ENCODE measurements at places on chromosomes 7 and 10.

GRCh38 chr10:14617852-14618251 is 156.8 kb downstream of the FAM107B start:
- peaks cover 20% of the 10 kb centered on the region for H3K4me1 ChIP-seq
- no peak for DNase-seq
- H3K4me3 ChIP-seq, result no peak overlapping the region
- H3K36me3 ChIP-seq, result no peaks in the 10 kb centered on the region

- H3K27me3 ChIP-seq, result no peaks in the 10 kb centered on the region
- DNase-seq, result no peak
- H3K27ac ChIP-seq, result no peak overlapping the region
- H3K36me3 ChIP-seq, result no peaks in the 10 kb centered on the region
Measured at GRCh38 chr7:96300986-96301385, 20.9 kb downstream of the SLC25A13 start.

- no peak overlapping the region for H3K4me3 ChIP-seq
- H3K27me3 ChIP-seq, result no peaks in the 10 kb centered on the region
- peaks cover 24% of the 10 kb centered on the region for H3K4me1 ChIP-seq
- H3K36me3 ChIP-seq, result peaks cover 2% of the 10 kb centered on the region
Measured at GRCh38 chr10:12067336-12067735, 1.4 kb upstream of the DHTKD1 start.

DNA sequence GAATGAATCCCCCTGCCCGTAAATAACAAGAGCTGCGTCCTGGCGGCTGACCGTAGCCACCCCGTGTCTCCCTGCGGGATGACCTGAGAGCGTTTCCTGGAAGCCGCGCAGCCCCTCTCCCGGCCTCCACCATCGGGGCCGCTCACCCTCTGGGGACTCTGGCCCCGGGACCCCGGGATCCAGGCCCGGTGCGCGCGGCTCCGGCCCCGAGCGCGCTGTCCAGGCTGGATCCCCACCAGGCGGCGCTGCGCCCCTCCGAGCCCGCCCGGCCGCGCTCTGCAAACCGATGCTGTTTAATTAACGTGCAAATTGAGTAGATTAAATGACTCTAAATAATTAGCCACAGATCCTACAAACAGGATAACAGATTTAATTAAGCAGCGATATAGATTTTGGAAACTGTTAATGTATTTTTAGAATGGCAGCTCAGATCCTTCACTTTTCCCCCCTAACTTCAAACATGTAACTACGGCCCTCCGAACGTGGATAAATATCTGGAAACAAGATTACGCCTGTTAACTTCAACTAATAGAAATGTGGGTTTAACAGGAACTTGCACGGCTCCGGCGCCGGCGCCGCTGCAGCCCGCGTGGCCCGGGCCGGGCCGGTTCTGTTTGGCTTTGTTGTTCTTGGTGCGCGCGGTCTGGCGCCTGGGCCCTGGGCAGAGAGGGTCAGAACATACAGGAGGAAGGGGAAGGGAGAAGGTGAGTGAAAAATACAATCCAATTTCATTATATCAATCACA is 7.1 kb upstream of the UNCX start:
- H3K27me3 ChIP-seq, result peaks cover 67% of the 10 kb centered on the region
- no peaks in the 10 kb centered on the region for H3K4me1 ChIP-seq
- peak overlapping the region; percentile 38 for H3K27ac ChIP-seq
- peak; percentile 16 for DNase-seq
- no peaks in the 10 kb centered on the region for H3K36me3 ChIP-seq

DNA sequence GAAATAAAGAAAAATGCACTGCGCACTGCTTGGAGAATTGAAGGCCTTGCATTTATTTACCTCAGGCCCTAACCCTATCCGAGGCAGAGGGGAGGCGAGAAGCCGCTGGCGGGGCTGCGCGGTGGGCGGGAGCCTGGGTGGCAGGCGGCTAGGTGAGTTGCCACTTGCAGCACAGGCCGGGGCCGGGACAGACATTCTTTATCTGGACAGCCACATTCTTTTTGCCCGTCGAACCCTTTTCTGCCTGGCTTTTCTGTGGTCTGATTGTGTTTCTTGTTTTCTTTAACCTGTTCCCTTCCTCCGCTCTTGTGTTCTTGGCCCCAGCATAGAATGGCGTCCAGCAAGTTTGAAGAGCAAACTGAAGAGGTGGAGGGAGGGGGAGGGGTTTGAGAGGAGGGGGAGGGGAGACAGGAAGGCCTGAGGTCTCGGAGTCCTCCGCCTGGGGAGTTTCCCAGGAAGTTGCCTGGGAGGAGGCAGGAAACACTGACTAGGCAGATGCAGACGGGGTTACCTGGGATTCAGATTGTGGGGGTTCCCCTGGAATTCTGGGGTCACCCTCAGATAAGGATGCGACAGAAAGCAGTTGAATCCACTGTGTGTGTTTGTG is 5.1 kb downstream of the SHH start:
- H3K36me3 ChIP-seq, result peaks cover 1% of the 10 kb centered on the region
- H3K4me1 ChIP-seq, result peaks cover 29% of the 10 kb centered on the region
- no peak for DNase-seq
- no peak overlapping the region for H3K27ac ChIP-seq
- H3K4me3 ChIP-seq, result no peak overlapping the region

GRCh38 chr7:27418541-27418940 is 175.9 kb downstream of the EVX1 start:
- H3K36me3 ChIP-seq, result no peaks in the 10 kb centered on the region
- no peak overlapping the region for H3K4me3 ChIP-seq
- DNase-seq, result no peak
- no peak overlapping the region for H3K27ac ChIP-seq
- no peaks in the 10 kb centered on the region for H3K27me3 ChIP-seq

DNA sequence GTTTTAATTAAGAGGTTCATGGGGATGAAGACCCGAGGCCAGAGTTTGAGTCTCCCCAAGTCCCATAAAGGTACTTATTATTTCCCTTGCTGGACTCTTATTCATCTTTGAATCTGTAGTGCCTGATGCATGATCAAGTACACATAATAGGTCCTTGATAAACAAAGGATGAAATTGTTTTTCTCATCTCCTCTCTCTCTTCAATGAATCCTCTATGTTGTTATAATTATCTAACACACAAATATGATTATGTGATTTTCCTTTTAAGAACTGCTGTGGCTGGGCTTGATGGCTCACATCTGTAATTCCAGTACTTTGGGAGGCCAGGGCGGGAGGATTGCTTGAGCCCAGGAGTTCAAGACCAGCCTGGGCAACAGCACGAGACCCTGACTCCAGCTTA is 117.7 kb downstream of the BAMBI start:
- peaks cover 2% of the 10 kb centered on the region for H3K27me3 ChIP-seq
- no peaks in the 10 kb centered on the region for H3K36me3 ChIP-seq
- no peak overlapping the region for H3K4me3 ChIP-seq
- H3K27ac ChIP-seq, result no peak overlapping the region
- no peak for DNase-seq
- H3K4me1 ChIP-seq, result no peaks in the 10 kb centered on the region

- H3K4me3 ChIP-seq, result no peak overlapping the region
- H3K27ac ChIP-seq, result no peak overlapping the region
- H3K27me3 ChIP-seq, result no peaks in the 10 kb centered on the region
- H3K36me3 ChIP-seq, result peaks cover 11% of the 10 kb centered on the region
- H3K4me1 ChIP-seq, result peaks cover 17% of the 10 kb centered on the region
- no peak for DNase-seq
Measured at GRCh38 chr7:127897704-127898454, 133.4 kb downstream of the LRRC4 start.

- no peaks in the 10 kb centered on the region for H3K27me3 ChIP-seq
- H3K4me3 ChIP-seq, result no peak overlapping the region
- DNase-seq, result no peak
- no peak overlapping the region for H3K27ac ChIP-seq
- H3K36me3 ChIP-seq, result no peaks in the 10 kb centered on the region
Measured at GRCh38 chr10:18087355-18087754, 52.9 kb upstream of the CACNB2 start.

DNA sequence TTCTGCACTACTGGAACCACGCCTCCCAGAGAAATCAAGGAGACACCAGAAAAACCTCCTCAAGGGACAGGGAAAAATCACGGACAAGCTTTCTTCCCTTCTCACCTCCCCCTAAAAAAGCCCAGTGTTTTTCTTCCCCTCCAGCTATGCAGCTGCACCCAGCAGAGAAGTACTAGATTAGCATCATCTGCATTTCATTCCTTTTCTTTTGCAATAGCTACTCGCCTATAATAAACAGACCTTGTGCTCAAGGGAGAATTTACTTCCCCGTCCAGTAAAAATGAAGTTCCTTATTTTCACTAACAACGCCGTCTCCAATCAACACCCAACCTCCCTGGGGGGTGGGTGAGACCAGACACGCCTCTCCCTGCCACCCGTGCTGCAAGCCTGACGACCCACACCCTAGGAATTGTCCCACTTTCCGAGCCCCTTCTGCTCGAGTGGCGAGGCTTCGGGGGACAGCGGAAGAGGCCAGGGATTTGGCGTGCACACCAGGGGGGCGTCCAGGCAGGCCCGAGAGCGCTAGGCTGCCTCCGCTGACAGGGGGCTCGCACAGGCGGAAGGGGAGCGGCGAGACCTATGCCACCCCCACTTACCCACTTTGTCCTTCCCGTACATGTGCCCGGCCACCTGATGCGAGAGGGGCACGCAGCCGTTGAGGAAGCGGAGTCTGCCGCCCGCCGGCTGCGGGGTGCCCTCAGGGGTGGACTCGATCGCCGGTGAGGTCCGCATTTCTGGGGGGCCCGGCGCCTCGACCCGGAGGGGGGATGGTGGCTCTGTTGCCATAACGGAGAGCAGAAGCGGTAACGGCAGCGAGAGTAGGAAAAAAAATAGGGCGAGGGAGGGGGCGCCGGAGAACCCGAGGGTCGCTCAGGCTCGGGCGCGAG is 625 bp downstream of the IPMK start:
- H3K27ac ChIP-seq, result peak overlapping the region; percentile 98
- DNase-seq, result peak; percentile 52
- peaks cover 9% of the 10 kb centered on the region for H3K36me3 ChIP-seq
- H3K4me1 ChIP-seq, result peaks cover 54% of the 10 kb centered on the region
- H3K27me3 ChIP-seq, result no peaks in the 10 kb centered on the region

GRCh38 chr7:66245008-66245407 is 39.9 kb downstream of the TPST1 start:
- H3K27me3 ChIP-seq, result no peaks in the 10 kb centered on the region
- H3K4me3 ChIP-seq, result no peak overlapping the region
- H3K27ac ChIP-seq, result no peak overlapping the region

DNA sequence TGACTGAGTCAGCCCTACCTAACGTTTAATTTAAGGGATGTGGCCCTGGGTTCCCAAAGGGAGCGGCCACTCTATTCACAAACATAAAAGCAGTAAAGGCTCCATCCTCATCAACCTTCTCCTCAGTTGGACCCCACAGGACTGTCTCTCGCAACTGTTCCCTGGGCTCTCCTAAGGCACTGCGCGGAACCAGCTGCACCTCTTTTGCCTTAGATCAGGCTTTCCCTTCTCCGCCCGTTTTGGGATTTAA is 689 bp upstream of the GTPBP4 start:
- peaks cover 14% of the 10 kb centered on the region for H3K36me3 ChIP-seq
- peak overlapping the region; percentile 97 for H3K27ac ChIP-seq
- no peaks in the 10 kb centered on the region for H3K27me3 ChIP-seq
- no peak for DNase-seq
- H3K4me1 ChIP-seq, result peaks cover 39% of the 10 kb centered on the region

GRCh38 chr10:93465806-93466675 is 16.1 kb downstream of the MYOF start:
- DNase-seq, result no peak
- no peak overlapping the region for H3K27ac ChIP-seq
- H3K4me1 ChIP-seq, result peaks cover 20% of the 10 kb centered on the region
- H3K27me3 ChIP-seq, result no peaks in the 10 kb centered on the region

DNA sequence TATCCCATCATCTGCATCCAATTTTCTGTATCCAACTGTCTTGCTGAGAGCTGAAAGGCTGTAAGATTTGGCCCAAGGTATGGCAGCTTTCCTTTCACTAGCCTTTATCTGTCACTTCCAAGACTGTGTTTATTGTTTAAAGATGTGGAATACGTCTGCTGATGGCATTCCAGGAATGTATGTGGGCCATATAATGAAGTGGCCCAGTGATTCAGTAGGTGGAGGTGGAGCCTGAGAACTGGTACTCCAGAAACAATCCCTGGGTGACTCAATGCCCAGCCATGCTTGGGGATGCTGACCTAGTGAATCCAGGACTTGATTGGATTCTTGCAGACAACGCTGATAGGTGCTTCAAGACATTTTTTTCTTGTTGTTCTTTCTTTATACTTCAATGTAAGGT is 13.5 kb downstream of the NEUROD6 start:
- no peaks in the 10 kb centered on the region for H3K36me3 ChIP-seq
- no peak for DNase-seq
- H3K27me3 ChIP-seq, result no peaks in the 10 kb centered on the region
- H3K4me3 ChIP-seq, result no peak overlapping the region

DNA sequence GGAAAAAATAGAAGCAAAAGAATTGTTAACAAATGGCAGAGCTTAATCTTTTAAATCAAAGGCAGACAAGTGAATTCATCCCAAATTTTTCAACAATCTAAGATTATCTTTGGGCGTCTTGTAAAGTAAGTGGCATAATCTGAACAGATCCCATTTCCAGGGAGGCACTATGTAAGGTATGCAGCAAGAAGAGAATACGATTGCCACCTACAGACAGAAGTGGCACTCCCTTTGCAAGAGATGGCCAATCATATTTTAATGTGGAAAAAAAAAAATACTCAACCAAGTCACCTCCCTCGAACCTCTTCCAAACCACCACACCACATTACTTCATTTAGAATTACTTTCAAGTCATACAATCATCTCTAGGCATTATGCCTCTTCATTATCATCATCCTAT is 4.0 kb downstream of the GFRA1 start:
- no peak overlapping the region for H3K4me3 ChIP-seq
- H3K4me1 ChIP-seq, result peaks cover 6% of the 10 kb centered on the region
- H3K36me3 ChIP-seq, result peaks cover 1% of the 10 kb centered on the region
- no peak overlapping the region for H3K27ac ChIP-seq
- DNase-seq, result no peak
- H3K27me3 ChIP-seq, result peaks cover 43% of the 10 kb centered on the region

DNA sequence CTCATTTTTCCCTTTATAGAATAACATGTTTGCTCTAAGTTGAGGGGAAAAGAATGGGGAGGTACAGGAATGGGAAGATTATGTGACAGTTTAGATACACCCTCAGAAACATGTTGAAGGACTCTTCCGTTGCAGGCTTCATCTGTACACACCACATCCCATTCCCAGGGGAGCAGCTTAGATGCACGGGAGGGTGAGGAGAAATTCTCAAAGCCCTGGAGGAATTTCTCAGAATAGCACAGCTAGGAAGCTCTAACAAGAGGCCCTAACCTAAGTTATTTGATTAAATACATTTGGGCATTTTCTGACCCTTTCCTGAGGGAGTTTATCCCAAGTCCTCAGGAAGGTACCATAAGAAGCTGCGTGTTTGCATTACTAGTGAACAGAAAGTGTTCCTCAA is 660.2 kb upstream of the IGFBP3 start:
- no peaks in the 10 kb centered on the region for H3K27me3 ChIP-seq
- H3K4me1 ChIP-seq, result no peaks in the 10 kb centered on the region
- no peak overlapping the region for H3K4me3 ChIP-seq
- no peak for DNase-seq

GRCh38 chr7:18572154-18572553 is 76.6 kb downstream of the HDAC9 start:
- no peaks in the 10 kb centered on the region for H3K4me1 ChIP-seq
- no peak overlapping the region for H3K27ac ChIP-seq
- H3K4me3 ChIP-seq, result no peak overlapping the region

GRCh38 chr7:126979722-126980121 is 273.0 kb downstream of the GRM8 start:
- no peak overlapping the region for H3K27ac ChIP-seq
- H3K4me1 ChIP-seq, result no peaks in the 10 kb centered on the region
- no peak overlapping the region for H3K4me3 ChIP-seq
- H3K36me3 ChIP-seq, result no peaks in the 10 kb centered on the region
- H3K27me3 ChIP-seq, result no peaks in the 10 kb centered on the region

GRCh38 chr10:24197263-24197662 is 11.7 kb upstream of the KIAA1217 start:
- no peak overlapping the region for H3K4me3 ChIP-seq
- DNase-seq, result no peak
- H3K4me1 ChIP-seq, result no peaks in the 10 kb centered on the region
- H3K27me3 ChIP-seq, result no peaks in the 10 kb centered on the region
